ENCODE measurements at places on chromosomes 7 and 10.

DNA sequence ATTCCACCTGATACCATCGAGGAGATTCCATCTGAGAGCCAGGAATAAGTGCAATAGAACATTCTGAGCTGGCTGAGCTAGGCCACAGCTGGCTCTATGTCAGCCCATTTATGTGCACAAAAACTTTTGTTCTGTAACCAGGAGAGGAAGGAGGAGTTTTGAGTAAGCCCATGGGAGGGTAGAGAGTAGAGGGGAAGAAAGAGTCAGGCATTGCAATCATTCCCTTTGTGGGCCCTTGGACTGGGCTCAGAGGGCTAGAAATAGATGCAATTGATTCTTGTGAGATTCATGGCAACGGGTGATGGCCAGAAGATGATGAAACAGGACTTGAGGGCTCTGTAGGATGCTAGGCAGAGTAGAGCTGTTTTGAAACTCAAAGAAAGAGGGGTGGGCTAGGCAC, 104.6 kb upstream of the KIF5B start:
- DNase-seq, result no peak

DNA sequence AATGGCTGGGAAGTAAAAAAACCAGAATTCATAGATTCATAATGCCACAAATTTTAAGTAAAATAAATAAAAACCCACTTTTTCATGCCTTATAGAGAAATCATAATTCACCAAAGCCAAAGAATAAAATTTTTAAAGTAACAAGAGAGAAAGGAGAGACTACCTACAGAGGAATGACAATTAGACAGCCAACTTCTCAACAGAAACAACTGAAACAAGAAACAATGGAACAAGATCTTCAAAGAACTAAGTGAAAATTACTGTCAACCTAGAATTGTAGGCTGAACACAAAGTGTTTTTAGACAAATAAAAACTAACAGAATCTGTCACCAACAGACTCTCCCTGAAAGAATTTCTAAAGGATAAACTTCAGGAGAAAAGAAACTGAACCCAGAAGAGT, 15.6 kb upstream of the KCNMA1 start:
- no peak for DNase-seq

DNA sequence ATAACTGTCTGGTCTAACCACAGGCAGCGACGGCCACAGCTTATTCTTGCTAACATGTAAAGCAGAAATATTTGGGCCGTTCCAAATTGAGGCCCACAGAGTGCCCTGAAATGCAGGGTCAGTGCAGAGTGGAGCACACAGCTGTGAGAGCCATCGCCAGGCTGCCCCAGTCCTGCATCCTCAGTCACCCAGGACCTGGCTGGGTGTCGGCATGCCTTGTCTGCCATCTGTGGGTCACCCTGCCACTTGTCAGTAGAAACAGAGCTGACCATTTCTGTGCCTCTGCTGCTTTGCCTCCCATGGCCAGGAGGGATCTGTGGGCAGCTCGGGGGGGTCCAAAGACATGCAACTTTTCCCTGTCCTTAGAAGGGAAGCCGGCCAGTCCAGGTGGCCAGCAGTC, 57.3 kb upstream of the BTBD16 start:
- DNase-seq, result no peak

- DNase-seq, result no peak
These were observed 322.4 kb downstream of the PTEN start for GRCh38 chr10:88185830-88186229.

GRCh38 chr10:12984165-12984747, 17.3 kb downstream of the CCDC3 start:
- no peak for DNase-seq

- no peak for DNase-seq
These were observed 104.0 kb upstream of the GAD2 start for GRCh38 chr10:26112532-26112931.

DNA sequence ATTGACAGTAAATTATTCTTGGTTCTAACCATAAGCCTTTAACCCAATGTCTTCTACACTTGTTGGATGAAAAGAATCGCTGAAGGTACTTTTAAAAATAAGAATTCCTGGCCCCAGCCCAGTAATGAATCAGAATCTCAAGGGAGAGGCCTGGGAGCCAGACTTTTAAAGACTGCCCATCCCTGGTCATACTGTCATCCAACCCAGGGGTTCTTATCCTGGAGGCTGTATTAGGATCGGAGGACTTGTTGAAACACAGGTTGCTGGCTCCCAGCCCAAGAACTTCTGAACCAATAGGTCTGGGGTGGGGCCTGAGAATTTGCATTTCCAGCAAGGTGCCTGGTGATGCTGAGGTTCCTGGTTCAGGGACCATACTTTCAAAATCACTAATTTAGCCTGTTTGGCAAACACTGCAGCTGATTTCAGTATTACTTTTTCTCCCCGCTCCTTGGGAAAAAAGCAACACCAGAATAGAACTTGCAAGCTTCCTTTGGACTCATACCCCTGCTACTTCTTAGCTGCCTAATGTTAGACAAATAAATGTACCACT, 79.5 kb upstream of the FAM133B start:
- no peak for DNase-seq

- no peak for DNase-seq
These were observed 22.1 kb downstream of the ARL5B start for GRCh38 chr10:18681366-18681765.

- no peak for DNase-seq
These were observed 40.3 kb upstream of the EFCAB10 start for GRCh38 chr7:105621617-105622016.

DNA sequence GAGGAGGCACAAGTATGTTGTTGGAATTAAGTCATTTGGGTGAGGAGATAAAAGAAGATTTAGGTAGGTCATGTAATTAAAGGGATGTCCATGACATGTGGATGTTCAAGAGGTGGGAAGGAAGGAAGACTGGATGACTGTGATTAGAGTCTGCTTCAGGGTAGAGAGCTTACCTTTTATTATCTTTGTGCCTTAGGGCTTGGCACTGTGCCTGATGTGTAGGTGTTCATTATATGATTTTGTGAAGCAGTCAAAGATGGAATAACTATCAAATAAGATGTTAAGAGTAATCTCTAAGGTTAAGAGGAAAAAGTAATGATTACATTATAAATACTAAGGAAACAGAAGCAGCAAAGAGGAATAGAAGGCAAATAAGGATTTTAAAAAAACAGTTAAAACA, 97.8 kb downstream of the CDK14 start:
- no peak for DNase-seq

GRCh38 chr10:43075612-43076003, 1.3 kb upstream of the RET start:
- DNase-seq, result no peak

- DNase-seq, result no peak
These were observed 7.7 kb downstream of the INSIG1 start for GRCh38 chr7:155305231-155305904.

DNA sequence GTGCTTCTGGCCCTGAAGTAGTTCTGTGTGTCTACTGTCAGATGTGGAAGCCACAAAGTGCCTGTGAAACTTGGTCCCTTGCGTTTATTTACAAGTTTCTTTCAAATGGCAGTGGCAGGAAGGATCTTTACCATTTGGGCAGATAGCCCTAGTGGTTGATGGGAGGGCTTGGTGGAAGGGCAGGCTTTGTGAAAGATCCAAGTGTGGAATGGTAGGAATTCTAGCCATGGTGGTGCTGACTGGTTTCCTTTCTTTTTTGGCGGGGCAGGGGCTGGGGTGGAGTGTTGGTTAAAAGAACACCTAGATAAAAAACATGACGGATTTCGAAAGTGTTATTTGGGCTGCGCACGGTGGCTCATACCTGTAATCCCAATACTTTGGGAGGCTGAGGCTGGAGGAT, 27.0 kb downstream of the AUTS2 start:
- DNase-seq, result no peak

GRCh38 chr7:98105942-98106544, 619 bp upstream of the LMTK2 start:
- no peak for DNase-seq

DNA sequence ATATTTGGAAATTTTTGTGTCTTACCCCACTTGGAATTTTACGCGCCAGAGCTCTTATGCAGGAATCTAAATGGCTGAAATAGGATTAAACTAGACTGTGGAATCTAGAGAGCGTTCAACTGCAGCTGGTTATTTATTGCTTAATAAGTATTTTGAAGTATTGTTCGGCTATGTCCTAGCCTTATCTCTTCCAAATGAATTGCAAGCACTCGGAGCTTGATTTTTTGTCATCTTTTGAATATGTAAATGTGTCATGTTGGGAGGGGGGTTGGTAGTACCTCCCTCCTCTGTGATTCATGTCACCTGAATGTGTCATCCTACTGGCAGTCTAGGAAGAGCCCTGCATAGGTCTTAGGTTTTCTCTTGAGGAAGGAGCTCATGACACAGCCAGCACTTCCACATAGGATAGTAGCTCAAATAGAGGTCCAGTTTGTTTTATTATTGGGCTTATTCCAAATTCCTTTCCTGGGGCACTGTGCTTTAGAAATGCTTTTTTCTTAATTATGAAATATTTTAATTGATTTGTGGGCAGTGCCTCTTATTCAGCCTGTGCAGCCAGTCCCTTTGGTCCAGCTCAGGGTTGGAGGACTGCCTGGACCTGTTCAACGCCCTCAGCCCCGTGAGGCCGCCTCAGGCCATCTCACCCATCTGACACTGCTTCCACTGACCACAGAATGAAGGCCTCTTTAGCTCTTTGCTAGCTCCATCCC, 22.5 kb upstream of the TRIL start:
- no peak for DNase-seq

GRCh38 chr10:125261491-125262186, 101.3 kb upstream of the CTBP2 start:
- no peak for DNase-seq

DNA sequence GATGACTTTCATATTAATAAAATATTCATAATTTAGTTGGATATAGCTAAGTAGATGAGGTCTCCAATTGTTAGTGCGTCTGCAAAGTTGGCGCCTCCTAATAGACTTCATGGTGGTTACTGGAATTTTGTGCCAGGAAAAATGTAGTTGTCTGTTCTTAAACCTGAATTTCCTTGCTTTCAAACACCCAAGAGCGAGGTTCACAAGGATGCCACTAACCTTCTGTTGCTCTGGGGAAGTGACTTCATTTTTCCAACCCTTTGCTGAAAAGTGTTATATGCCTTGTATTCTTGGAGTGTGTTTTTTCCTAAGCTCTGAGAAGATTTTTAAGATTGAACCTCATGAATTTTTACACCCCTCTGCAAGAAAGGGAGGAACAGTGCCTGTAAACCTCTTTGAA, 98.9 kb upstream of the GLCCI1 start:
- no peak for DNase-seq

GRCh38 chr7:25496476-25497368, 268.4 kb upstream of the NPVF start:
- no peak for DNase-seq

DNA sequence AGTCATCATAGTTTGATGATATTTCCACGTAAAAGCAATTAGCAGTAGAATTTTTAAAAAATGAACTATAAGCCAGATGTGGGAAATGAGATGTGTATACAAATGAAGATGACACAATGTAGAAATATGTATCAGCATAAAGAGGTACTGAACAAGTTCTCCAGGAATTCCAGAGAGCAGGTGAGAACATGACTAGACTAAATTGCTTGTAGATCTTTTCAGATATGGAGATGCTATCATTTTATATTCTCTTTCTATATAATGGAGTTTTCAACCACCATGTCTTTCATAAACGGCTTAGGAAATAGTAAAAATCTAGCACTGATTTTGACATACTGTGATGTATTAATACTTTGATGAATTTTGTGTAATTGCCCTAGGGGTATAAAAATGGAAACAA, 130.9 kb downstream of the SEMA3D start:
- no peak for DNase-seq

DNA sequence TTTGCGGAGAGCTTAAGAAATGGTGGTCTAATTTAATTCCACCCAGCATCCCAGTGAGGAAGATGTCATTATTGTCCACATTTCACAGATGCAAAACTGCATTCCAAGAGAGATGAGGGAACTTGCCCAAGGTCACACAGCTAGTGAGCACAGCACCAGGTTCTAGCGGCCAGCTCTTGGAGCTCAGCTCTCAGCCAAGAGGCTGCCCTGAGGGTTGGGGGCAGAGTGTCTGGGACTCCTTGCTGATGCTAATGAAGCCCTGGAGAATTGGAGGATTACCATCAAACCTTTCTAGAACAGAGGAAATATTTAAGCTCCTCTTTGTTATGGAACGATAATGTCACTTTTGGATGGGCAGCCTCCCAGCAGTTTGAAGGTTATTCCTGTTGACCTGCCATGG, 48.0 kb downstream of the PLPP4 start:
- DNase-seq, result no peak

- DNase-seq, result no peak
These were observed 261.8 kb upstream of the SHH start for GRCh38 chr7:156074084-156074483.

DNA sequence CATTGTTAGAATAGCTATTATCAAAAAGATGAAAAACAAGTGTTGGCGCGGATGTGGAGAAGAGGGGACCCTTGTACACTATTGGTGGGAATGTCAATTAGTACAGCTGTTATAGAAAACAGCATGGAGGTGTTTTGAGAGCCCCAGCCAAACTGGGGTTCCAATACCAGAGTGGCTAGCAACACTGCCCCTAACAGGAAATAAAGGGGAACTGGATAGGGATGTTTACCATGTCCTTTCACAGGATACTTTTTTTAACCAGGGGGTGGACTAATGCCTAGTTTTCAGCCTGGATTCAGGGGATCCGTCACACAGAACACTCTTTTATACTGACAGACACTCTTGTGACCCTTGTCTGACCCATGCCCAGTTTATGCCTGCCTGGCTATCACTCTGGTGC, 6.9 kb upstream of the GSTK1 start:
- no peak for DNase-seq

- no peak for DNase-seq
These were observed 1077.4 kb downstream of the REEP3 start for GRCh38 chr10:64598600-64598999.

GRCh38 chr7:15780271-15780670, 93.8 kb upstream of the MEOX2 start:
- no peak for DNase-seq

DNA sequence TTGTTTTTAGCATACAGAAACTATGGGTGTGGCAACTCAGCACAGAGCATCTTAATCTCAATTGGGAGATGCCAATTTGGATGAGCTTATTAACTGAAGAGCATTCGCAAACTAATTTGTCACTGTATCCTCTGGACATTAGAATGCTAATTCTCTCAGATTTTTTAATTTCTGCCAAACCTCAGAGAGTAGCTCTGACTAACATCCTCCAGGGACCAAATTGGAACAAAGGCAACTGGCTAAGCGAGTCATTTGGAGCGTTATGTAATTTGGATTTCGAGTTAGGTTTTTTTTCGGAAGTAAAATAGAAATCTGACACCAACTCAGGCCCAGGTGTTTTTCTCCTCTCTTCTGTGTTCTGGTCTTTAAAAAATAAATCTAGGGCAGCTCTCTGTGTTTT, 201.9 kb downstream of the BMPER start:
- no peak for DNase-seq

GRCh38 chr10:104791471-104791870, 150.4 kb downstream of the SORCS3 start:
- DNase-seq, result no peak

- no peak for DNase-seq
These were observed 2.8 kb upstream of the REPIN1 start for GRCh38 chr7:150365673-150366398.

- no peak for DNase-seq
These were observed 39.5 kb downstream of the DIP2C start for GRCh38 chr10:649798-650440.

- DNase-seq, result no peak
These were observed 14.3 kb downstream of the ANKRD1 start for GRCh38 chr10:90906596-90906995.

- no peak for DNase-seq
These were observed 84.9 kb downstream of the TCERG1L start for GRCh38 chr10:131226446-131227162.

- no peak for DNase-seq
These were observed 5.7 kb upstream of the HSPA12A start for GRCh38 chr10:116748041-116748440.

GRCh38 chr7:115838829-115839228, 191.7 kb downstream of the TFEC start:
- no peak for DNase-seq
